SIG-M5 (cell line): ENCODE measurements at places on chromosomes 13 and 19.

- DNase-seq, result no peak
These were observed at the start of gene ZNF729 for GRCh38 chr19:22286151-22286810. Gene ZNF729 (plus strand): TSS chr19:22286441. CDS start chr19:22286526, 85 bp downstream.

DNA sequence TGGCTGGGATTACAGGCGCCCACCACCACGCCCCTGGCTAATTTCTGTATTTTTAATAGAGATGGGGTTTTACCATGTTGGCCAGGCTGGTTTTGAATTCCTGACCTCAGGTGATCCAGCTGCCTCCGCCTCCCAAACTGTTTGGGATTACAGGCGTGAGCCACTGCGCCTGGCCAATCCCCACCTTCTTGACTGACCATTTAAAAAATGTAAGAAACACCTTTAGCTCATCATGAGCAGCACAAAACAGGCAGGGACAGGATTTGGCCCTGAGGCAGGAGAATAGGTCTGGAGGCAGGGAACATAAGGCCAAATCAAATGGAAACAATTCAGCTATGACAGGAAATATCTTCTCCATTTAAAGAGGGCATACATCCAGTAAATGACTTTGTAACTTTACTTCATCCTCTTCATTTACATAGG, 1.4 kb upstream of the MPV17L2 start:
- no peak for DNase-seq

DNA sequence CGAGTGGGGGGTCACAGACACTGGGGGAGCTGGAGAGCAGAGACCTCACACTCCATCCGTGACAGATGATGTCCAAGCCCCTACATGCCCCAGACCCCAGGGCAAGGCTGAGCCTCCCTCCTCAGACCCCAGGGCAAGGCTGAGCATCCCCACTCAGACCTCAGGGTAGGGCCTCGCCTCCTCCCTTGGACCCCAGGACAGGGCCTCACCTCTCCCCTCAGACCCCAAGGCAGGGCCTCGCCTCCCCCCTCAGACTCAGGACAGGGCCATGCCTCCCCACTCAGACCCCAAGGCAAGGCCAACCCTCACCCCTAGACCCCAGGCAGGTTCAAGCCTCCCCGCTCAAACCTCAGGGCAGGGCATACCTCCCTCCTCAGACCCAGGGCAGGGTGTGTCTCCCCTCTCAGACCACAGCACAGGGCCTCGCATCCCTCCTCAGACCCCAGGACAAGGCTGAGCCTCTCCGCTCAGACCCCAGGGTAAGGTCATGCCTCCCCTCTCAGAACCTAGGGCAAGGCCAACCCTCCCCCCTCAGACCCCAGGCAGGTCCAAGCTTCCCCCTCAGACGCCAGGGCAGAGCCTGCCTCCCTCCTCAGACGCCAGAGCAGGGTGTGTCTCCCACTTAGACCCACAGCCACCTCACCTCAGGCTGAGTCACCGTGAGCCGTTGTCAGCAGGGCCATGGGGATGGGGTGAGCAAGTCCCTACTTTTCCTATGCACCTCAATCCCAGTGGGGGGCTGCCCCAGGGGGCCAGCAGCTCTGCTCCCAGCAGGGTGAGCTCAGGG, 1.7 kb upstream of the S1PR4 start:
- DNase-seq, result no peak

DNA sequence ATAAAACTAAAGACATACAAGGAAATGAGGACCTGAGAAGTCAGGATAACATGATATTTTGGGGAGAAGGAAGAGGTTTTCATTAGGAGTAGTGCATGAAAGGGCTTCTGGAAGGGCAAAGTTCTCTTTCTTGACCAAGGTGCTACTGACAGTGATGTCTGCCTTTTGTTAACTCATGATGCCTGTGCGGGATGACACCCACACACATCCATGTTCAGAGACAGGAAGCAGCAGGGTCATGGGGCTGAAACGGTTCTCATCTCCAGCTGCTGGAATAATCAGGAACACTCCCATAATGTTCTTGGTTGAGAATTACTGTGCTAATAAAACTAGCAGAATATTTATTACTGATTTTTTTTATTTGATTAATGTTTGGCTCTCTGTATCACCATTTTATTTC, 29.1 kb downstream of the KCNC3 start:
- DNase-seq, result no peak

- no peak for DNase-seq
These were observed 28.8 kb upstream of the TUBGCP3 start for GRCh38 chr13:112616586-112617362.

GRCh38 chr19:46906221-46906620, 45.4 kb downstream of the ARHGAP35 start:
- no peak for DNase-seq

DNA sequence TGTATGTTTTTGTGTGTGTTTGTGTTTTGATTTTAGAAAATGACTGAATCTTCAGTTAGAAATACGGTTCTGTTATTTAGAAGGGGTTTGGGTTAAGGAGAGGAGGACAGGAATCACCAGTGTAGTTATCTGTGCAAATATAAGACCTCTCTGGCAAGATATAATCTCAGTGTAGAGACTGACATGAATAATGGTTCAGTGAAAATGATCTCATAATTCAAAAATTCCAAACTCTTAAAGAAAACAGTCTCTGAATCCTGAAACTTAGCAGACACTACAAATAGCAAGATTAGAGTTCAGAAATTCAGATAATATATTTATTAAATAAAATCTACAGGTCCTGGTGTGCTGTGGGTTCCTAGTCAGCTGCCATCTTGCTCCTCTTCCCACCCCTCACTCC, 73.5 kb downstream of the PDS5B start:
- no peak for DNase-seq
